Glomerular endothelial cell (primary cell): ENCODE measurements at places on chromosomes 6 and 20. TPM values are rescaled to one million over a fixed set of nuclear protein-coding genes. Genes with fewer than 3 reads are reported as not detected.

CDSN gene
- not detected in 2 replicates for total RNA-seq

DNA sequence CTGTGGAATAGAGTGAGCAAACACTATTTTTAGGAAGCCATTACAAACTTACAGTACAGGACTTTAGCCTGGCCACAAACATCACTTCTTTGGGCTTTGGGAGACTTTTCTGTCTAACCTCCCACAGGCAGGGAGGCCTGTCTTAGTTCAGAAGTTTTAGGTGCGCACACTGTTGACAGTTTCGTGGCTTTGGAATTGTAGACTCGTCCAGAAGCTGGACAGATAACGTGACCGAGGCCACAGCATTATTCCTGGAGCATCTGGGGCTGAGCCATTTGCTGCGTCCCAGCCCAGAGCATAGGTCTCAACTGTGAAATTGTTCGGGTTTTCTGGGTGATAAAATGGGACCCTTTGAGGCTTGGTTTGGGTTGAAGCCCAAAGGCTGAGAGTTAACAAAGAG is 53.8 kb downstream of the NDUFAF5 start:
- DNase-seq, result no peak

DNA sequence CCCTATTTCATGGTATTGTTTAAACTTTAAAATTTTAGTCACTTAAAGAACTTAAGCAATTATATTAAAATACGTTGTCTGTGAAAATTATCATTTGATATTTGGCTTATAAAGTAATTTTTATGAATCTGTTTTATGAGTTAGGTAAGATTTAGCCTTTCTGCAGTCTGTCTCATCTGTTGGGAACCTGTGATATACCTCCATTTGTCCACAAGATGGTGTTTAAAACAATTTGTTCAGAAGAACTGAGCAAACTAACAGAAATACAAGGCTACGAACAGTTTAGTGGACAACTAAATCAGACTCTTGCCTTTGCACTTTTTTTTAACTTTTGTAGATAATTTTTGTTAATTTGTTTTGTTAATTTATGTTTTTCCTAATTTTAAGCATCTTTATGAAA is 92.4 kb downstream of the COL9A1 start:
- no peak for DNase-seq

DNA sequence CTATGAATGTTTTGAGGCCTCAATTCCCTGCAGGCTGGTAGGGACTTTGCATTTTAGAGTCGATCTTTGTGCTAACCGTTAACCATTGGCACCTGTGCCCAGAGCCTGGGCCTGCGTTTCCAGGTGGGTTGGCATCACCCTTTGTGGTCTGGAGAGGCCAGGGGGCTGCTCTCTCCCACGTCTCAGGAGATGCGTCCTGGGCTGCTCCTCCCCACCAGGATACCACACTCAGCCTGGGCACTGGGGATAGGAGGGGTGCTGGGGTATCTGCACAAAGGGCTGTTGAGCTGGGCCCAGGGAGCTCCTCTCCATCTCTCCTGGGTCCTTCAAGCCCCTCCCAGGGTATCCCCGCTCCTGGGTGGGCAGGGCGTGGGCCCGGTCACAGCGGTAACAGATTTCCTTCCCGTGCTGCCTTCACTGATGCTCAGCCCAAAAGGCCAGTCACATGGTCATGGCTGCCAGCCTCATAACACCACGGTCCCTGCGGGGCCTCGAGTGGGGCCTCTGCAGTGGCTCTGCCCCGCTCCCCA is 266.2 kb downstream of the TAF4 start:
- no peak for DNase-seq

DNA sequence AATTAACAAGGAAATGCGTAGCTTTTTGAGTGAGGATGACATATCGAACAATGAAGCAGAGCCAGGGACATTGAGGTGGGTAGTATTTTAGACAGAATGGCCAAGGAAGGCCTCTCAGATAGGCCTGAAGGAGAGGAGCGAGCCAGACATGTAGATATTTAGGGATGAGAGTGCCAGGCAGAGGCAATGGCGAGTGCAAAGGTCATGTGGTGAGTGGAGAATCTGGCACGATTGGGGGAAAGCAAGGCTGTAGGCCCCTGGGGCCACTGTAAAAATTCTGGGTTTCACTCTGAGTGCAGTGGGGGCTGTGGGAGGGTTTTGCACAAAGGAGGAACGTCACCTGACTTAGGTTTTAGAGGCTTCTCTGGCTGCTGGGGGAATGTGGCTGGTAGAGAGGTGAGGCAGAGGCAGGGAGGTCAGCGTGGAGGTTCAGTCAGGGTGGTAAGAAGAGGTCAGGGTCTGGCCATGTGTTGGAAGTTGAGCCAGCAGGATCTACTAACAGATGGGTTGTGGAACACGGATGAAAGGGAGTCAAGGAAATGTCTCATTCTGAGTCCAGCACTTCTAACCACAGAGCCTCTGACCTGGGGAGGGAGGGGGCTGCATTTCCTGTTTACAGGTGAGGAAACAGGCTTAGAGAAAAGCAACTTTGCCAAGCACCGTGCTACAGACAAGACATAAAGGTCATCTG is 11.3 kb downstream of the SIRPA start:
- no peak for DNase-seq

GRCh38 chr6:159754959-159755914 is 6.6 kb upstream of the ACAT2 start:
- no peak for DNase-seq

DNA sequence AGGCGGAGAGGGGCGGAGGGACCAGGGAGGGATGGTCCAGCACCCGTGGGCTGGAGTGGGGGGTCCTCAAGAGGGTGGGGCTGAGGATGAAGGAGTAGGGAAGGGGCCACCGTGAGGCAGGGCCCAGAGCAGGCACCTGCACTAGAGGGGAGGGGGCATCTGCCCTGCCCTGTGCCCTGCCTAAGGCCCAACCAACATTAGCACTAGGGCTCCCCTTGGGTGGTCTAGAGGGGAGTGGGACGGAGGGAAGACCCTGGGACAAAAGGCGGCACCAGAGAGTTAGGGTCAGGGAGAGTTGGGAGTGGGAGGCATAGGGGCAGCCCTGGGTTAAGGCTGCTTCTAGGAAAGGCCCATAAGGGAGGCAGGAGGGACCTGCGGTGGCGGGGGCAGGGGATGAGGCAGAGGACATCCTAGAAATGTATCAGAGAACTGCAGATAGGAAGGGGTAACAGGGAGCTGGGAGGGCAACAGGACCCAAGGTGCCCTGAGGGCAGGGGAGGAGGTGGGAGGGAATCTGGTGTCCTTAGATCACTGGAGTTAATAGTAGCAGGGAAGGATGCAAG is 24.5 kb downstream of the HLA-F start:
- DNase-seq, result no peak

DNA sequence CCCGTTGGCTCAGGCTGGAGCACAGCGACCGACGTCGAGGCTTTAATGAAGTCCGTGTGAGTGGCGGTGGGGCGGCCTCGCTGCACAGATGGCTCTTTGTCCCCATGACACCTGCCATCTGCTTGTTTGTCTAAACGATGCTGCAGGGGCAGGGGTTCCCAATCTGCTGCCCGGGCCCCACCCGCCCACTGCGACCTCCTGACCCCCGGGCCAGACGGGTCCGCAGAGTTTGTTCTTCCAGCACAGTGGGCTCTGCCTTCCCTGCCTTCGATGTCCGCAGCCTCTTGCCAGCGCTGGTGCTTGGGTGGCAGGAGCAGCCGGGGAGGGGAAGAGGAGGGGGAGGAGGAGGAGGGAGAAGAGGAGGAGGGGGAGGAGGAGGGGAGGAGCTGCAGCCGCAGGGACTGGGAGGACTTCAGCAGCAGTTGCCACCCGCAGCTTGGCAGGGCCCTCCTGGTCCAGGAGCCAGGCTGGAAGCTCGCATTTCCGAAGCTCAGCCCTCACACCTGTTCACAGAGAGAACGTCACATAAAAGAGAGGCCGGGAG is 210.0 kb downstream of the DLL1 start:
- no peak for DNase-seq
